ENCODE measurements at places on chromosomes 4 and X.

DNA sequence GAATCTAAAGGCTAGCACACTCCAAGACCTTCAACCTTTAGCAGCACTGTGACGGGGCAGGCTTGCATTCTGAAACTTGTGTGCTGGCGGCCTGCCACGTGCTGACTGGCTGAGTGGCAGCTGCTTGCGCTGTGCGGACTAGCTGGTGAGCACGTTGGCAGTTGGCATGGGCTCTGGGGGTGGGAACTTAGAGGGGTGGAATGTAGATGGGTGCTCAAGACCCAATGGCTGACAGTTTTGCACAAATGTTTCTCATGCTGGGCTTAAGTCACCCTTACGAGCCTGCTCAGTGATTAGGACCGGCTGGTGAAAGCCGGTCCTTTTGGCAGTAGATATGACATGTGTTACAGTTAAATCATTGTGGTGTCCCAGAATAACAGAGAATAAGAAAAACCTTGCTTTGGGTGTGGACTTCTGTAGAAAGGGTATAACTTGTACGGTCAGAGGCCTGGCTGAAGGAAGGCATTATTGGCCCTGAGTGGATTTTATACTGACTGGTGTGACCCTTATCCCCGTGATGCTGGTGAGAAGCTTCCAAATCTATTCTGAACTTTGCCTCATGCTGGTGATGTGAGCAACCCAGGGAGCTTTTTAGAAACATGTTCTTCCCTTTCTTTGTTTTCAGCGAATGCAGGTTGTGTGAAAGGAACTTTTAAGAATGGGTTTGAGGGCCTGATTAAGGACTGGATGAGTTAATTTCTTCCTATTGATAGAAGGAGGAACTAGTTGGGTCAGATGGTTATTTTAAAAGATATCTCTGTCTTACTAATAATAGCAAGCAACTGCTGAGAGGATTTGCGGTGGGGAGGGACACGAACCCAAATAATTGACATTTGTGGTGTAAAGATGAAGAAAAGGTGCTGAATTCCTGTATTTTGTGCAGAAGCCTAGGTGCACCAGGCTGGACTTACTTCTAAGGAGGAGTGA, 107.4 kb upstream of the SLC4A4 start:
- DNase-seq = no peak

DNA sequence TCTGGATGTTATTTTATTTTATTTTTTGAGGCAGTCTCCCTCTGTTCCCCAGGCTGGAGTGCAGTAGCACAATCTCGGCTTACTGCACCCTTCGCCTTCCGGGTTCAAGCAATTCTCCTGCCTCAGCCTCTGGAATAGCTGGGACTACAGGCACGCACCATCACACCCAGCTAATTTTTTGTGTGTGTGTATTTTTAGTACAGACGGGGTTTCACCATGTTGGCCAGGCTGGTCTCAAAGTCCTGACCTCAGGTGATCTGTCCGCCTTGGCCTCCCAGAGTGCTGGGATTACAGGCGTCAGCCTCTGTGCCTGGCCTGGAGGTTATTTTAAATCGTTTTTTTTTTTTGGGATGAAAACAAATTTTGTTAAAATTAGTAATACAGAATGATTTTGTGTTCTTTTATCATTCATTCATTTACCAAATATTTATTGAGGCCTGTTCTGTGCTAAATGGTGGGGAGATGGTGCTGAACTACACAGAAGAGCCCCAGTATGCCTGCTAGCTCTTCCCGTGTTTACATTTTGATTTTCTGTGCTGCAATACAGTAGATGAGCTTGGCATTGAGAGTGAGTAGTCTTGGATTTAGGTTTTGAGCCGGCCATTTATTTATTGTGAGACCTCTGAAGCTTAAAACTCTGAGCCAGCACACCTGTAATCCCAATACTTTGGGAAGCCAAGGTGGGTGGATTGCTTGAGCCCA, 22.7 kb downstream of the ADD1 start:
- no peak for DNase-seq

DNA sequence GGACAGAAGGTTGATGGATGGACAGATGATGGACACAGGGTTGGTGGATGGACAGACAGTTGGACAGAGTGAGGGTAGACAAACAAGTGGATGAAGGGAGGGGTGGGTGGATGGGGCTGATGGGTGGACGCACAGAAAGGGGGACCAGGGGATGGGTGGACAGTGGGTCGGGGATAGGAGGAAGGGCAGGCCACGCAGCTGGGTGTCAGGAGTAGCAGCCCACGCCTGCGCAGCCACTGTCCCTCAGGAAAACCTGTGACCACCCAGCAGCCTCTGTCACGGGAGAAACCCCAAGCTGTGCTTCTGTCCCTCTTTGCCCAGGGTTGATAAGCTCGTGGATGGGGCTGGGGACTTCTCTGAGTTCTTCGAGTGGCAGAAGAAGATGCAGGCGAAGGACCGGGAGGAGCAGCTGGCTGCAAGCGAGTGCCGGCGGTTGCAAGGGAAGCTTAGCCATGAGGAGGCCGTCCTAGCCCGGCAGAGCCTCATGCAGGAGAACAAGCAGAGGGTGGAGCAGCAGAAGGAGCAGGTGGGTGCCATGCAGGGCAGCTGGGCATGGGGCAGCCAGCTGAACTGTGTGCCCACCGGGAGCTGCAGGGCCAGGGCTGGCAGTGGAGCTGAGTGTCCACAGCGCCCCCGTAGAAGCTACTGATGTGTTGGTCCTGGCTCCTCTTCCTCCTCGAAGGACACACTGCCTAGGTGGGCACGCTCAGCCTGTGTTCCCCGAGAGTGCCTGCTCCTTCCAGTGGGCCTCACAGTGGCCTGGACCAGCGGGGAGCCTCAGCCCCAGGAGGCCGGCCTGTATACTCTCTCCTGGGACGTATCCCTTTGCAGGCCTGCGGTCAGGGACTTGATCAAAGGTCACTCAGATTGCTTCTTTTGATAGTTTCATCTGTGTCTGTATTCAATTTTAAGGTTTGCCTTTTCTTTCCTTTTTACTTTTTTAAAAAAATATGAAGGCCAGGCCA, 16.8 kb upstream of the RNF4 start:
- DNase-seq = no peak

- no peak for DNase-seq
Measured at GRCh38 chr4:175456131-175456530, 355.9 kb downstream of the GPM6A start.

DNA sequence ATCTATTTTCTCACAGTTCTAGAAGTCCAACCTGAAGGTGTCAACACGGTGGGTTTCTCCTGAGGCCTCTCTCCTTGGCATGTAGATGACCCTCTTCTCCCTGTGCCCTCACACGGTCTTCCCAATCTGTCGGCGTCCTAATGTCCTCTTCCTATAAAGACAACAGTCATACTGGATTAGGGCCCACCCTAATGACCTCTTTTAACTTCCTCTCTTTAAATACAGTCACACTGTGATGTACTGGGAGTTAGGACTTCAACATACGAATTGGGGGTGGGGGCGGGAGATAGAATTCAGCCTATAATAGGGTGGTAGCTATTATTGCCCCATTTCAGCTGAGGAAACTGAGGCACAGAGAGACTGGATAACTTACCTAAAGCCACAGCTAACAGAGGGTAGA, 70.2 kb downstream of the SMIM20 start:
- no peak for DNase-seq

DNA sequence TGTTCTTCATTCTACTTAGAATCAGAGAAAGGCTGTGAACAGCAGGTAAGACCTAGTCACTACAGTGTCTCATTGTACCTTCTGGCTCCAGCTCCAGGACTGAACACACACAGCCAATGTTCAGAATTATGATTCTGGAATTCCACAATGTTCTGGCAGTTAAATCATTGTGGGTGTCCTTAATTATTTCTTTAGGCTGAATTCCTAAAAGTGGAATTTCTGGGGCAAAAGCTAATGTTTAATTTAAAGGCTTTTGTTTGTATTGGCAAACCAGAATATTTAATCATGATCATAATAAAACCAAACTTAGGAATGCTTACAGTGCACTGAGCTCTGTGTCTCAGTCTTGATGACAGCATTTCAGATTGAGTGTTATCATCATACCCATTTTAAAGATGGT, 67.0 kb upstream of the FAT1 start:
- no peak for DNase-seq

DNA sequence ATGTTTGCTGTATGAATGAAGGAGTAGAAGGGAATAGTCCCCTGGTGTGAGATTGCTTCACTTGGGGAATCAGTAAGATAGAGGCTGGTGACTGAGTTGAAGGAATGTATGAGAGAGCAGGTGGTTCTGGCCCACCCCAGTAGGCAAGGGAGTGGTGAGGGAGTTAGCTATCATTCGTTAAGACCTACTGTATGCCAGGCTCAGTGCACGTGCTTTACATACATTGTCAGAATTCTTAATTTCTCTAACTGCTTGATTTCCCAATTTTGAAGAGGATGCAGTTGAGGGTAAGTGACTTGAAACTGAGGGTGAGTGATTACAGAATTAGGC, 700 bp downstream of the VMA21 start:
- no peak for DNase-seq

DNA sequence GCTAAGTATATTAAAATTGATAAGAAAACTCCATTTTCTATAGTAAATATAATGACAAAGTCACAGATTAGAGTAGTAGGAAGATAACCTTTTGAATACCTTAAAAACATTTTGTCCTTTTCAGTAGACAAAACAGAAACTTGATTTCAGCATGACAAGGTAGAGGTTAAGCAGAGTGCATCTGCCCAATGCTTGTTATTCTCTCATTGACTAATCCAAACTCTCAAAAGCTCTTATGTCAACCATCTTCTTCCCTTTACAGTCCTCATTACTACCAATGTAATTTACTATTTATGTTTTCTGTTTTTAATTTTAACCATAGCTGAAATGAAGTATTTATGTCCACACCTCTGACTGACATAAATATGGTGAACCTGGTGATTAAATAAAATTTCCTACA, 11.1 kb downstream of the NIPAL1 start:
- no peak for DNase-seq

DNA sequence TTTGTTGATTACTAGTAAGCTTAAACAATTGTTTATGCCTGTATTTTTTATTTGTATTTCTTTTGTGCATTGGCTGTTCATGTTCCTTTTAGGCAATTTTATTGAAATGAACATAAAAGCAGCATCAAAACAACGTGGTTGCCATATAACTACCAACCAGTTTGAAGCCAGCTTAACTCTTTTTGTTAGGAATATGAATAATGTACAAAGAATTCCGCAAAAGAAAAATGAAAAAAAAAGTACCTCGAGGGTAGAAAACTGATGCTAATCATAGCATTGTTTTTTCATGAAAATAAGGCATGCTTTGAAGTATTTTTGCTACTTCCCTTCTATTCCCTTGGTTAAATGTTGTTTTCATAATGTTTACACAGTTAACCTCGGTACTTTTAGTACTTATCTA, 1024.0 kb upstream of the SLIT2 start:
- DNase-seq = no peak

- no peak for DNase-seq
Measured at GRCh38 chr4:74304095-74304625, 4.1 kb upstream of the EPGN start.

DNA sequence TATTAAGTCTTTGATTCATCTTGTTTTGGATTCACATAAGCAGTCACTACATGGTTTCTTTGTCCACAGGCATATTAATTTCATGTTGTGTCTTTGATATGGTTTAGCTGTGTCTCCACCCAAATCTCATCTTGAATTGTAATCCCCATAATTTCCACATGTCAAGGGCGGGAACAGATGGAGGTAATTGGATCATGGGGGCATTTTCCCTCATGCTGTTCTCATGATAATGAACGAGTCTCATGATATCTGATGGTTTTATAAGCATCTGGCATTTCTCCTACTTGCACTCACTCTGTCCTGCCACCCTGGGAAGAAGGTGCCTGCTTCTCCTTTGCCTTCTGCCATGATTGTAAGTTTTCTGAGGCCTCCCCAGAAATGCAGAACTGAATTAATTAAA, 1811.2 kb upstream of the PCDH10 start:
- DNase-seq = no peak

GRCh38 chr4:76952071-76952470, 2.5 kb downstream of the SEPTIN11 start:
- no peak for DNase-seq

GRCh38 chr4:84530871-84531270, 31.8 kb upstream of the NKX6-1 start:
- no peak for DNase-seq

- no peak for DNase-seq
Measured at GRCh38 chr4:163590619-163591264, 96.3 kb downstream of the TMA16 start.

GRCh38 chr4:148079961-148080360, 348.1 kb downstream of the ARHGAP10 start:
- DNase-seq = no peak

DNA sequence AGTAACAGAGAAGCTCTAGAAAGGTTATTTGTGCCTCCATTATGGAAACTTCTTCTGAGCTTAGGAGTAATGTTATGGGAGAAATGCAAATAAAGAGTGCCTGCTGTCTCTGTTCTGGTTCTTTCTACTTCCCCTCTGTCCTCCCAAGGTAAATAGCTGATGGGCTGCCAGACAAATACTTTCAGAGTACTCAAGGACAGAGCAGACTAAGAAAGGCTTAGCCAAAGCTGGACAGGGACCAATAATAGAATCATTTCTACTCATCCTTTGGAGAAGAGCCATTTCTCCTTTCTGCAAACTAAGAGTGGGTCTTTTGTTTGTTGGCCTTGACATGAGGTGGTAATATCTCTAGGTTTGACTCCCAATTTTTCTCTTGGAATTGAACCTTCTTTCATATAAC, 136.1 kb downstream of the MID1IP1 start:
- DNase-seq = no peak

- no peak for DNase-seq
Measured at GRCh38 chr4:15188605-15189539, 186.6 kb downstream of the CPEB2 start.

- no peak for DNase-seq
Measured at GRCh38 chrX:17828171-17828570, 32.9 kb downstream of the RAI2 start.

DNA sequence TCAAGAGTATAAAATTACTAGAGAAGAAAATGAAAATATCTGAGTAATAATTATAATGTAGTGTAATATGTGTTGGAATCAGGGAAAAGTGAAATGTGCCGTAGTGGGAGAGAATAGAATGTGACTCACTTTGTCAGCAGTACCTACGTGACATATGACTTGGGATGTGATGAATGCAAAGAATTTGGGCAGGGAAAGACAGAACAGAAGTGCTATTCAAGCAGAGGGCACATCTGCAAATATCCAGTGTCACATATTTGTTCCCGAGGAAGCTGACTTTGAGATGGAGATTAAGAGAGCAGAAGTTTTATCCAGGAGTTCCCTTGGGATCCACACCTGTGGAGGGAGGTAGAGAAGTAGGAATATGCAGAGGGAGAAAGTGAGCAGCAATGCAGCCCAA, 69.3 kb upstream of the HS3ST1 start:
- DNase-seq = no peak

GRCh38 chrX:36983831-36984230, 24.3 kb upstream of the FAM47C start:
- no peak for DNase-seq

- no peak for DNase-seq
Measured at GRCh38 chr4:47451657-47452056, 11.8 kb downstream of the COMMD8 start.

GRCh38 chr4:26082565-26082964, 168.5 kb downstream of the SMIM20 start:
- no peak for DNase-seq

DNA sequence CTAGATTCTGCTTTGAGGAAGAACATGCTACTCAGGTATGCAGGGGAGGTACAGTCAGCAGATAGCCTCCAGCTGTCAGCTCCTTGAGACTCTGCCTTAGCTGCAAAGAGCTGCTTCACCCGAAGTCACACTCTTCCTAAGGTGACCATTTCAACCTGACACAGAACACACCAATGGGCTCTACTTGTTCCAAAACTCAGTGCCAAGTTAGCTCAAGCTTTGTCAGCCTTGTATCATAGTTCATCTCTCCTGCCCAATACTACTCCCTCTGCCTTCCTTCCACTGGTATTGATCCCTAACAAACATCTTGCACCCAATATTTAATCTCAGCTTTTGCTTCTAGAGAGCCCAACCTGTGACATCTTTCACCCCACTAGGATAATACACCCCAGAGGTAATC, 7.8 kb upstream of the SMARCA1 start:
- DNase-seq = no peak
